ENCODE measurements at places on chromosomes 1 and 21. TPM values are rescaled to one million over a fixed set of nuclear protein-coding genes. Genes with fewer than 3 reads are reported as not detected.
A peak's percentile ranks its signal among the peaks of the same experiment; 100 is the strongest.

Gene PLEKHA6
- 40.5 TPM for polyA plus RNA-seq

Gene CNR2
- 0.23 TPM for polyA plus RNA-seq

Gene HEYL
- 0.92 TPM for polyA plus RNA-seq

Gene FMO3
- 1.8 TPM for polyA plus RNA-seq

Gene ZNF648
- not detected for polyA plus RNA-seq

Gene ANGPTL3
- not detected for polyA plus RNA-seq

Gene OR13G1
- not detected for polyA plus RNA-seq

DNA sequence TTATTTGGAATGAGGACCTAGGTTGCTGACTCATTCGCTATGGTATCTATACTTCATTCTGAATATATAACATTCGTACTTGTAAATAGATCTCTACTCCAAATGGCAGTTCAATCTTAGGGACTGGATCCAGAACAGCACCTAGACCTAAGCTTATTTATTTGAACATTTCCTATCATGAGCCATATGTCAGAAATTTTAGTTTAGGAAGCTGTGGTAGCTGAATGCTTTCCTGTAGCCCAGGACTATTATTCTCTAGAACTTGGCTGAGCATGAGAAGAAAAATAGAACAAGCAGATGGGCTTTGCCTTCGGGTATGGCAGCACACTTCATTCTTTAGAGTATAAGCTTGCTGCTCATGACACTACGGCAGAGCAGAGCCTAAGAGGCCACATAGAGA lies 1114.4 kb upstream of the B3GALT2 start:
- DNase-seq = no peak

- no peak for DNase-seq
Measured at GRCh38 chr1:58430421-58431275, 115.9 kb downstream of the OMA1 start.

GRCh38 chr1:186082235-186082937 lies 292.7 kb downstream of the TPR start:
- DNase-seq = peak; percentile 83

DNA sequence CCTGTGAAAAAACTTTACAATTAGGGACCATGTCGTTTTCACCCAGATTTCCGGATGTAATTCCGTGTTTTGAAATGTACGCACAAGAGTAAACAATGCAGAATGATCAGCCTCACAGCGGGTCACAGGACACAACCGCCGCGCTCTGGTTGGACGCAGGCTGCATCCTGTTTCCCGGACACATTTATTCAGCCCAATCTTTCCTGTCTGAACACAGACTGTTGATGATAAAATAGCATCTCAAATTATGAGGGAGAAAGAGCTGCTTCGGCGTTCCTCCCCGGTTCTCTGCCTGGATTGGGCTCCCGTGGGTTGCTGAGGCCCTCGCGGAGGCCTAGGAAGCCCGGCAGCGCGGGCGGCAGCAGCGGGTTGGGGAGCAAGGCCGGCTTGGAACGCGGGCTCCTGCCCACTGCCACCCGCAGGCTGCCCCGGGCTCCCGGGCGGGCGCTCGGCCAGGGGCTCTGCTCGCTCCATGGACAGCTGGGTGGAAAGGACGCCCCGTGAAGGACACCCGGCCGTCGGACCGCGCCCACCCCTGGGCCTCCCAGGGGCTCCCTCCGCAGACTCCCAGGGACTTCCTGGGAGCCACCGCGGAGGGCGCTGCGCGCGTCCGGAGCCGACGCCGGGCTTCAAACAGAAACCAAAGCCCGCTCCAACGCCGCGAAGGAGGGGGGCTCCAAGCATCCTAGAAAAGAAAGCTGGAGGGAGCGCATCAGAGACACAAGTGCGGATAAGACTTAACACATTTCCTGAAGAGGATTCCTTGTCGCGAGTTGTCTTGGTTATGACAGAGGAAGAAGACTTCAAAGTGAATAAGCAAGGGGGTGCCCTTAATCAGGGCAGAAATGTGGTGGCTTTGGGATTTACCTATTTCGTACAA lies 122.3 kb downstream of the ESRRG start:
- peak; percentile 87 for DNase-seq

- DNase-seq = no peak
Measured at GRCh38 chr21:35485364-35485763, 436.3 kb upstream of the RUNX1 start.

GRCh38 chr1:53153752-53154151 lies 11.3 kb upstream of the SLC1A7 start:
- no peak for DNase-seq

DNA sequence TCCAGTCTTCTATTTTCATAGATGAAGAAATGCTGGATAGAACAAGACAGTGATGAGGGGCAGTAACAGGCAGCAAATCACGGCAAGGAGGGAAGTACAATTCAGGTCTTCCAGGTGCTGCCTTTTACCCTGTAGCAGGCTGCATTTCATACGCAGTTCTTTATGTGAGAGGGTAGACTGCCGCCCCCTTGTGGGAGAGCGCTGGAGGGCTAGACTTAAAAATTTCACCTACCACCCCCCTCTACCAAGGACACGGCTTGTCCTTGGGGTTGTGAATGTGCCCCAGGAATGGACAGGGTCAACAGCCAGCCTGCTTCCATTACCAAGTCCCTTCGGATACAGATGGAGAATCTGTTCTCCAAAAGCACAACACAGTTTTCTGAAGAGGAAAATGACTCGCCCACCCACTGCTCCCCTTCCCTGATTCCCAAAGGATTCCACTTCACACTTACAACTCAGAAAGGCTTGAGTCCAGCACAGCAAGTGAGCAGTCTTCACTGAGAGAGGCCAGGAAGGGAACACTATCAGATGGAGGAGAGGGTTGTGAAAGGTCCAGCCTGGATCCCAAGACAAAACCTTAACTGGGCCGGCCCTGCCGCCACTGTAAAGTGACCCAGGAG lies 7.4 kb downstream of the WDR77 start:
- no peak for DNase-seq

DNA sequence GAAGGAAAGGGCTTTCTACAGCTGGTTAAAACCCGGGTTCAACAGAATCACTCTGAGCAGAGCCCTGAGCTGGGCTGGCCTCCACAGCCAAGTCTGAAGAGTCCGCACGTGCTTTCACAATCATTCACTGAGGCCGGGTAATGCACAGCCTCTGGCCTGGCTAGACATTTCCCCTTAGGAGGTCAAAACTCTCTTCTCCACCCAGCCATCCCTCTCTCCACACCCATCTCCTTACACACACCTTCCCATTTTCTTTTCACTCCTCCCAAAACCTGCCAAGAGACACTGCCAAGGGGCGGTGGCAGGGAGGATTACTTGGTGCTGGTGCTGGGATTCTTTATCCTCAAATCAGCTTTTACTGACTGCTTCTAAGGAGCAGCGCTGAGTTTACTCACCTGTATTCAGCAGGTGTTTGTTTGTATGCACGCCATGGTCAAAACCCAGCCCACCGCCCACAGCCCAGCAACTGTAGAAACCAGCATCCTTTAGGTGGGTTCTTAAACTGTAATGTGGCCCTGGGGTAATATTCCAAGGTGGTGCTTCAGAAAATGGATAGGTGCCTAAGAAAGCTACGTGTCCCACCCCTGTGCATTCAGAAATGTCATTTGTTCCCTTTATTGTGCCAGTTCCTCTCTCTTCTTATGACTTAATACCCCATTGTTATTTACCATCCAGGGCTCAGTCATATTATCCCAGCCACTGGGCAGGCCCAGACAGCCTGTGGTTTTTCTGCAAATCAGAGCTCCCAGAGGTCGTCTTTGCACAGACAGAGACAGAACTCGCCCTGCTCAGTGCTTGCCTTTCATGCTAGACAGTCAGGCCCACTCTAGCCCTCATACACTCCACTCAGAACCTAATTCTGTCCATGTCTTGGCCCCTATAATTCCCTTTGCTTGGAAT lies 80.2 kb downstream of the ADSS2 start:
- DNase-seq = no peak

DNA sequence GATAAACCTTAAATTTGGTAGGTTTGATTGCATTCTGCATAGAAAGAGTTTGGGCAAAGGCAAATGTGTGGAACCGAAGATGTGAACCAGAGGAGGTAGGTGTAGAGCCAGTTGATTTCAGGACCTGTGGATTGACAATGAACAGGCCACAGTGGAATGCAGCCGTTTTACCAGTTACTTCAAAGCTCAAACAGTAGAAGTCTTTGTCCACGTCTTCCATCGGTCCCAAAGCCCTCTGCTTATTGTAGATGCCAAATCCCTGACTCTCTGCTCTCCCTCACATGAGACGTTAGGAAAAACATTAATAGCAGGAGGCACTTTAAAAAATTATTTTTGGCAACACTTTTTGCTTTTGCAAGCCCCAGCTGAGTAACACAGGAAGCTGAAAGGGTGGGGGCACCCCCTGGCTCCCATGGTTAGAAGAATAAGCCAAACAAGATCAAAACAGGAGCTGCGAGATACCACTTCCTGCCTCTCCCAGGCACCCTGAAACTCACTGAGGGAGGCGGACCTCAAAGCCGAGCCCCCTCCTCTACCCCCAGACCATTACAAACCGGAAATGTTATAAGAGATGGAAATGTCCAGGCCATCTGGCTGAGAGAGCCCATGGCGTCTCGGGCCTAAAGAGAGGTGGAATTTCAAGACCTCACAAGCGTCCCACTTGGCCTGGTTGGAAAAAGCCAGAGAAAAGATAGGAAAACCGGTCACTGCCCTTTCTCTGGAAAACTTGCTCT lies 13.5 kb downstream of the TRAF3IP3 start:
- peak; percentile 88 for DNase-seq

- DNase-seq = no peak
Measured at GRCh38 chr1:42680921-42681683, 1.1 kb upstream of the YBX1 start.

- DNase-seq = no peak
Measured at GRCh38 chr1:216331211-216331610, 92.0 kb downstream of the USH2A start.

- no peak for DNase-seq
Measured at GRCh38 chr1:200150721-200151120, 123.2 kb downstream of the NR5A2 start.

- DNase-seq = no peak
Measured at GRCh38 chr1:236800002-236800620, 5.0 kb downstream of the MTR start.

DNA sequence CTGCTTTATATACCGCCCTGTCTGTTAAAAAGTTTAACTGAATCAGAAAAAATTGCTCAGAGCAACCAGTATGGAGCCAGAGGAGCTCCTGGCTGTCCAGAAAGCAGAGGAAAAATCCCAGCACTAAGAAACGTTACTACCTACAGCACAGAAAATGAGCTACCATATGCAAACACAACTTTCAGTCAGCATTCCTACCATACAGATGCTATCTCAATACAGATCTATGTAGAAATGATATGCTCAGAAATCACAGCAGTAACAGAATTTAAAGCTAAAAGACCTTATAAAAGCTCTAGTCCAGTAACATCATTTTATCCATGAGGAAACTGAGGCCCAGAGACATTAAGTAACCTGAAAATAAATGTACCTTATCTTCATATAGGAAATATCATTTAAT lies 38.7 kb downstream of the PCNX2 start:
- DNase-seq = no peak

DNA sequence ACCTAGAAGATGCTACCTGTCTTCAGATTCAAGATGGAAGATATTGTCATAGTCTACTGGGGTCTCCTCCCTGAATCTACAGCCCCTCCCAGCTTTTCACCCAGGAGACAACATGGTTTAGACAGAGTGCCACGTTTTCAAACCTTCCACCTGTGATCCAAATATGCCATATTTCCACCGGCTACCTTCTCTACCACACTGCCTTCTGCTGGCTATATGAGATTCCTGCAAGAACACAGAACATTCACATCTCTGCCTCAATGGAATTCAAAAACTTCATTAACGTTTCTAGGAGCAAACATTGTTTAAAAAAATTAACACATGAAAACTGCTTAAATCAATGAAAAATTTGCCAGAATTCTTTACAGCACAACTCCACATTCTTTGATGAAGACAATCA lies 12.9 kb upstream of the LELP1 start:
- no peak for DNase-seq

DNA sequence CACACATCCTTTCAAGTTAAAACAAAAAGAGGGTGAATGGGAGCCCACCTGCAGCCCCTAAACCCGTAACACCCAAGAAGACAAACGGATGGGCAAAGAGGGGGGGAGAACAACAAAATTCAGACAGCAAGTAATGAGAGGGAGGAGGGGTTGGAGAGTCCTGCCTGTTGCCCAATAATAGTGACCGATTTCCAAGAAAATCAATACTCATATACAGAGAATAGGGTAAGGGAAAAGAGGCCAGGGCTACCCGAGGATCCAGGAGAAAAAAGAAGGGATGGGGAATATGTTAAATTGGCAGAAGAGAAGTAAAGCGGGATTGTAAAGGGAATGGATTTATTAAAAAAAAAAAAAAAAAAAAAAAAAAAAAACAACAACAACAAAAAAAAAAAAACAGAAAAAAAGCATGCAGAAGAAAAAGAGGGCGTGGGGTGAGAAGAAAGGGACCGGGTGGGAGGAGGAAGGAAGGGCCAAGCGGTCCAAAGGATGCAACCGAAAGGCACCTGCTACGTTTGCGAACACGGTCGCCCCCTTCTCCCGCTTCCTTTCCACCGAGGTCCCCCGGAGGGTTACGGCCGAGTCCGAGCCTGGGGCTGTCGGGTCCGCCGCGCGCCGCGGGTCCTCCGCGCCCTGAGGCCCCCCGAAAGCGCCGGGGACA lies 930 bp downstream of the SLC30A10 start:
- no peak for DNase-seq

GRCh38 chr1:23904748-23905357 lies 8.3 kb downstream of the CNR2 start:
- no peak for DNase-seq
